ENCODE measurements at places on chromosomes 4 and X.

DNA sequence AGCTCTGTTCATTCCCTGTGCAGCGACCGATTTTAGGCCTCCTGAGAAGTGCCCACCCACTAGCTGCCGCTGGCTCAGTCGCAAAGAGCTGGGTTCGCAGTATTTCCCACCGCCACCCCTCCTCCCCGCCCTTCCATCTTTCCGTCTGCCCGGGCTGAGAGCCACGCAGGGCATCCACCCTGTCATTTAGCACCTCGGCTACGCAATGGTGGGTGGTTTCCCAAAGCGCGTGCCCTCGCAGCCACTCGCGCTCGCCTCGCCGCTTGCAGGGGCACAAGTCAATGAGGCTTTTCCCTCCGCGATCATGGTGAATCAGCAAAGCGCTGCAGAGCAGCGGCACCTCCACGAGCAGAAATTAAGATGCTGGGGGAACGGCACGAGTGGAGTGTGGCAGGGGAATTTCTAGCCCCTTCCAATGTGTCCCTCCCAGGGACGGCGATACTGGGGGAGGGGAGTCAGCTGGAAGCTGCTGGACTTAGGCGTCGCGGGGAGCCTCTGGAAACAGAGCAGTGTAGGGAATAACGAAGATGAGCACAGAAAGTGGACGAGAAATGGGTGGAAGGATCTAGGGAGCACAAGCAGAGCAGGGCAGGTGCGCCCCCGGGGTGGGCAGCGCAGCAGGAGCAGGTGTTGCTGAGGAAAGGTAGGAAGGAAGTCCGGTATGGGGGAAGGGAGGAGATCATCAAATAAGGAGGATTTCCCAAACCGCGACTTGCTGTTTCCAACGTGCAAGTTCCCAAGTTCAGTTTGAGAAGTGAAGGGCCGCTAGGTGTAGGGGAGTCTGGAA is 2.4 kb upstream of the PTCHD1 start:
- DNase-seq: no peak

DNA sequence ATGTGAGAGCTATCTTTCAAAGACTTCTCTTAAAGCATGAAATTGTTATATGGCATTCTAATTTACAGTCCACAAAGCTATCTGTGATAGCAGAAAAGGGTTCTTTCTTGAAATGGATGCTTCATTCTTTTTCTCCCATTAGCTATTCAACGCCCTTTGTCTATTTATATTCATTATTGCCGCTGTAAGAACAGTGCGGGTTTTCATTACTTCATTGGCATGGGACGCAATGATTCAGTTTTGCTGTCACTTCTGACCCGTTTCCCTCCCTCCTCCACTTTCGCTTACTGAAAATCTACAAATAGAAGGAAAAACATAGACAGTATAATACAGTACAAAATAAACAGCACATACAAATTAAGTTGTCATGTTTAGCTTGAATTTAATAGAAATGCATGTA is 394.6 kb downstream of the PCDH7 start:
- no peak for DNase-seq

GRCh38 chr4:100681289-100681688 is 163.5 kb upstream of the EMCN start:
- DNase-seq: no peak

DNA sequence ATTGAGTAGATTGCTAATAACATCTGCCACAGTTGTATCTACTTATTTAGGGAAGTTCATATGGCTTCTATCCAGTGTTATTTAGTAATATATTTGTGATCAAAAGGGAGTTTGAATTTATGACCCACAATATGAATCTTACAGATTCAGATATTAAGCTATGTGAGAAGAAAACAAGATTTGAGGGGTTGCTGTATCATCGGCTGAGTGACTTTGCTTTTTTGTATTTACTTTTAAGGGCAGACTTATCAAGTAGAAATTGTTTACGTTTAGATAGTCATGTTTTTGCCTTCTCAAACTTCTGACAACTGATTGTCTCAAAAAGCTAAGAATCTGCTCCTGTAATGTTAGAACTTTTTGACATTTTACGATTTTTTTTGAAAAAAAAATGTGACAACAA is 17.2 kb upstream of the DCK start:
- DNase-seq: no peak

GRCh38 chrX:122279746-122280145 is 904.3 kb upstream of the GRIA3 start:
- DNase-seq: no peak
